ENCODE measurements at places on chromosomes 2 and 18.

- no peak for DNase-seq
These were observed 4.7 kb upstream of the CAPN10 start for GRCh38 chr2:240581811-240582210.

GRCh38 chr18:23188068-23188760, 52.9 kb downstream of the CABLES1 start:
- DNase-seq: no peak

DNA sequence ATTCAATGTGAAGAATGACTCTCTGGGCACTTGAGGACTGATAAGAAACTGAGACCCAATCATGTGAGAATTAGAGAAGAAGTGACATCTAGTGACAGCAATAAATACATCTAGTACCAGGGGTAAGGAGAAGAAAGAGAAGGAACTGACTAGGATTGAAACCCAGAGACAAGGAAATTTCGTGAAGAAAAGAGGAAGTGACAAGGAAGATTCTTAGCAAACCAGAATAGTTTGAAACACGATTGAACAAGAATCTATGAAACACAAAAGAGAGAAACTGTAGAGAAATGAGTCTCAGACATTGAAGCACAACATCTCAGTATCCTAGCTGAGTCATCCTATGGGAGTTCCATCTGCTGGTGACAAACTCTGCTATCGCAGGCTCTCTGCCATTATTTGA, 571.9 kb upstream of the PKDCC start:
- DNase-seq: no peak

GRCh38 chr2:10160203-10160955, 37.8 kb downstream of the RRM2 start:
- DNase-seq: no peak

DNA sequence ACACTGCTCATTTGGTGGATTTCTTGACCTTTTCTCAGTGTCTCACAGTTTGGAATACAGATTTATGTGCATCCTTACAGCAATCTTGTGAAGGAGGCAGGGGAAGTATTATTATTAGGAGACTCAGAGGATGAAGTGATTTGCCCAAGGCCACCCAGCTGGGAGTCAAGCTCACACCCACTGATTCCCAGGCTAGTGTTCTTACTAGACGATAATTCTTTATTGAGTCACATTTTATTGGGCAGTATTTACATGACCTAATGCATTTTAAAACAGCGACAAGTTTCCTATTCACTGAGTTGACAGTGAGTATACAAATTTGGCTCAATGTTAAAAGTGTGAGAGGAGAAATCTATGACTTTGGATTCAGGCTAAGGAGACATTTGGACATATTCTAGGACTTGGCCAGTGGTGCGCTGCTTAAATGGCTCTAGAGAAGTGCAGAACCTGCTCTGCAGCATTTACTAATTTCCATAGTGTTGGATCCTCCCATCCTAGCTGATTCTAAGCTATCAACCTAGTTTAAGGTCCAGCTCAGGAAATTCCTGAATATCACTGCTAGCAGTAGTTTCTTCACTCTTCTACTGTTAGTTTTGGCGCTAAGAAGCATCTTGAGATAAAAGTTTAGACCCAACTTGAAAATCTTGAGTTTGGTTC, 199.3 kb downstream of the MTX2 start:
- no peak for DNase-seq

GRCh38 chr2:3141696-3142095, 235.9 kb downstream of the EIPR1 start:
- DNase-seq: no peak
